ENCODE measurements at places on chromosomes 11 and 22.

DNA sequence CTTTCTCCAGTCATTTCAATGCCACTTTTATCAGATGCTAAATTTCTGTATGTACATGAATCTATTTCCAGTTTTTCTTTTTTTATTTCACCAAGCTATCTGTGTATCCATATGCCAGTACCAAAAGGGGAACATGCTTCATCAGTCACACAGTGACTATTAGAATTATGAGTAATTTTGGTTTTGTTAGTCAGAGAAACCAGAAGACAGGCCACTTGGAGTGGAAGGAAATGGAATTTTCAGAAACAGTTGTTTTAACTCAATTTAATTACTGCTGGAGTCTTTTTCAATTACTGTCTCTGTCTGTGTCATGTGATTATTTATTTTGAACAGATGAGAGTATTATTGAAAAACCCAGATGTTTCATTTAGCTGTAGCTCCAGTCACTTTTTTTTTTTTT is 84.6 kb upstream of the ANO3 start:
- DNase-seq: no peak

DNA sequence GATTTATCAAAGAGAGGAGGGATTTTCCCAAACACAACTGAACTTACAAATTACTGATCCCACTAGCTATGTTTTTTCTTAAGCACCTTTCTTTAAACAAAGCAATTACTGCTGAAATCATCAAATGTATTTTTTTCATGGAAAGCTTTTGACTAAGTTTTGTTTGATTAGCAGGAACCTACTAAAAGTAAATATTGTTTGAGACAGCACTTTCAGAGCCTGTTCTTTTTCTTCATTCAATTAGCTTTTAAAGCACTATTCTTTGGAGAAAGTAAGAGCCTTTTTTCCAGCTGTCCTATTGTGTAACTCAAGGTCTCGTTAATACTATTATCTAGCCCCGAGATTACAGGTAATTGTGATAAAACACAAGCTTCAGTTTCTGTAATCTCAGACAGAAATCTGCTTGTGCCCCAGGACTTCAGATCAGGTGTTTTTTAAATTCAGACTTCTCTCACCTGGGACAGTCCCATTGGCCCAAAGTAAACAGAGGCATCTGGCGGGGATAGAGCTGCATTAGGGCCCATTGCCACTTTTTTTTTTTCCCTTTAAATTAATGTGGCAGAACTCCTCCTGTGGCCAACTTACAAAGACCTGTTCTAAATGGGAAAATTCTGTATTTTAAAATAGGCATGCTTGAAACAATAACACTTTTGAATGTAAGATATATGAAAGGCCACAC is 11.0 kb downstream of the CSTPP1 start:
- DNase-seq: no peak

GRCh38 chr22:42292732-42293520 is 22.5 kb upstream of the TCF20 start:
- DNase-seq: no peak

- no peak for DNase-seq
These were observed 831 bp upstream of the TMEM135 start for GRCh38 chr11:87036756-87037449.

- DNase-seq: no peak
These were observed 15.9 kb downstream of the DKK3 start for GRCh38 chr11:11992257-11993212.

DNA sequence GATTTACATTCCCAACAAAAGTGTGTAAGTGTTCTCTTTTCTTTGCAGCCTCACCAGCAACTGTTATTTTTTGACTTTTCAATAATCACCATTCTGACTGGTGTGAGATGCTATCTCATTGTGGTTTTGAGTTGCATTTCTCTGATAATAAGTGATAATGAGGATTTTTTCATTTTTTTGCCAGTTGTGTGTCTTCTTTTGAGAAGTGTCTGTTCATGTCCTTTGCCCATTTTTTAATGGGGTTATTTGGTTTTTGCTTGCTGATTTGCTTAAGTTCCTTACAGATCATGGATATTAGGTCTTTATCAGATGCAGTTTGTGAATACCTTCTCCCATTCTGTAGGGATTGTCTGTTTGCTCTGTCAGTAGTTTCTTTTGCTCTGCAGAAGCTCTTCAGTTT is 107.7 kb downstream of the EHF start:
- no peak for DNase-seq

DNA sequence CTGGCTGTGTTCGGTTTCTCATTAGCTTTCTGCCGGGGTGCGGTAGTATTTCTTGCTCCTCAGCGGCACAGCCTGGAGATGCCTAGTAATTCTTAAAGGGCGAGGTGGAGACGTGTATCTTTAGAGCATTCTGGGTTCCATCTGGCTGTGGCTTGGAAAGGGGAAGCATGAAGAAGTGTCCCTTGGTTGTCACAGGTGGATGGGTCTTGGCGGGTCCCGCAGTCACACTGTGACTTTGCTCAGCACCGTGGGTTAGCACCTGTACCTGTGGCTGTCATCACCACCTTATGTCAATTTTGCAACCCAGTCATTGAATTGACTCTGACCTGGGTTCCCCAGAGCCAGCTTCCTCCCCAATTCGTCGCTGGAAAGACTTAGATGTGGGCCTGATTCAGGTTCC is 57.6 kb downstream of the MIAT start:
- no peak for DNase-seq

DNA sequence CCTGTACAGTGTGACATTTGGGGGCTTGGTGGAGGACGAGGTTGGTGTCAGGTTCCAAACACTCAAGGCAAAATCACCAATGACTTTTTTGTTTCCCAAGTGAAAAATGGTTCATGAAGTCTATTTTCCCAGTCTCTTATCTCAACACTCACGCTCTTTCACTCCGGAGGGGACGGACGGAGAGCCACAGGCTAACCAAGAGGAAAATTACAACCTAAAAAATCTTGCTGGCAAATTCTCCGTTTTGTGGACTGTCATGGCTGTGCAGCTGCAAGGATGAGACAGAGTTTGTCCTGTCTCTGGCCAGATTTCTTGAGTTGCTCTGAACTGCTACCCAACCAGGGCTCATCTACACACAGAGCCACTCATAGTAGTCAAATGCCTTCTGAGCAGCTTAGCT is 101.2 kb downstream of the ABTB2 start:
- DNase-seq: no peak

- DNase-seq: no peak
These were observed 86.4 kb downstream of the DLG2 start for GRCh38 chr11:85540635-85541205.

GRCh38 chr11:11709447-11710239 is 87.8 kb upstream of the GALNT18 start:
- DNase-seq: no peak

GRCh38 chr11:121132211-121132976 is 31.4 kb downstream of the TECTA start:
- no peak for DNase-seq

GRCh38 chr11:35088226-35088625 is 50.7 kb upstream of the CD44 start:
- no peak for DNase-seq
